Adrenal gland (tissue), 19 donors: ENCODE measurements at places on chromosomes 16 and 17. TPM values are rescaled to one million over a fixed set of nuclear protein-coding genes. Genes with fewer than 3 reads are reported as not detected.

Gene TEX19
- not detected for polyA plus RNA-seq

Gene XAF1
- 30.1 TPM for polyA plus RNA-seq

Gene KRTAP2-2
- not detected for polyA plus RNA-seq

Gene TNK1
- polyA plus RNA-seq, result 1.6 TPM

Gene TP53TG3F
- polyA plus RNA-seq, result 0.03 TPM

Gene MRPL27
- polyA plus RNA-seq, result 96.4 TPM

Gene SLC12A3
- not detected for polyA plus RNA-seq

Gene KIAA0753
- polyA plus RNA-seq, result 13.3 TPM

Gene MLYCD
- polyA plus RNA-seq, result 4.2 TPM

Gene MPG
- polyA plus RNA-seq, result 148 TPM

Gene TAC4
- 0.40 TPM for polyA plus RNA-seq

Gene SLC12A4
- polyA plus RNA-seq, result 39.6 TPM

Gene LITAFD
- not detected for polyA plus RNA-seq

Gene HBA1
- polyA plus RNA-seq, result not detected

Gene ZG16
- 0.16 TPM for polyA plus RNA-seq

Gene PPP1R27
- 3.1 TPM for polyA plus RNA-seq

Gene ITGA3
- polyA plus RNA-seq, result 164 TPM

Gene MAPT
- 2.2 TPM for polyA plus RNA-seq

Gene GP1BA
- not detected for polyA plus RNA-seq

Gene EVI2B
- polyA plus RNA-seq, result 2.4 TPM

Gene RAB11FIP4
- 0.54 TPM for polyA plus RNA-seq

Gene ARHGDIG
- 0.40 TPM for polyA plus RNA-seq

Gene NRN1L
- polyA plus RNA-seq, result 0.99 TPM

Gene NACA2
- not detected for polyA plus RNA-seq

Gene TGFB1I1
- 11.3 TPM for polyA plus RNA-seq
